ENCODE measurements at places on chromosomes 7 and 10. TPM values are rescaled to one million over a fixed set of nuclear protein-coding genes. Genes with fewer than 3 reads are reported as not detected.

DNA sequence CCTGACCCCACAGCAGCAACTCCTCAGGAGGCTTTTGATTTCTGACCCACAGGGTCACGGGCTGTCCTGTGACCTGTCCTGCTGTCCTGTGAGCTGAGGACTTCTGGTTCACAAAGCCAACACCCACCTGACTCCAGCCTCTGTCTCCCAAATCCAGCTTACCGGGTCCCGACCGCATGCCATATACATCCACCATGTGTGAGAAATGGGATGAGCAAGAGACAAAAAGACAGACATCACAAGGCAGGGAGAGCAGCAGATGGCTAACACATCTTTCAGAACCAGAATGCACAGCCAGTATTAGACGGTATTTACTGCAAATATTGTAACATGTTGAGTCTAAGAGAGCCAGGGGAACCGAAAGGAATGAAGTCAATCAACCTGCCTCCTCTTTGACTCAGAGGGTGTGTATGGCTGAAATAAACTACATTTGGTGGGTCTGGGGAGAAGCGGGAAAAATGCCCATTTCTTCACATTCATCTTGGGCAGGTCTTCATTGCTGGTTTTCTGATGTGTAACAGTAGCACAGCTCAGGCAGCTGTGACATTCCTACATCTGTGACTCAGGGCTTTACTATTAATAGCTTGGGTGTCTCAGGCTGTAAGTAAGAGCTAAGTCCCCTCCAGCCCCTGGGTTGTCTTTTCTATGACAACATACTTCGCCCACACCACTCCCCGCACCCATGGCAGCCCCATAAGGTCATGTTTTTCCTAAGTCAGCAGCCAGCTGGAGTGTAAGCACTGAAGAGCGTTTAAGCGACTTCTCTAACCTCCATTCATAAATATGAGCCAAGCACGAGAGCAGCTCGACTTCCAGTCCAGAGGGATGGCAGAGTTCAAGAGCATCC is 25.0 kb downstream of the ABLIM1 start:
- DNase-seq = no peak

DNA sequence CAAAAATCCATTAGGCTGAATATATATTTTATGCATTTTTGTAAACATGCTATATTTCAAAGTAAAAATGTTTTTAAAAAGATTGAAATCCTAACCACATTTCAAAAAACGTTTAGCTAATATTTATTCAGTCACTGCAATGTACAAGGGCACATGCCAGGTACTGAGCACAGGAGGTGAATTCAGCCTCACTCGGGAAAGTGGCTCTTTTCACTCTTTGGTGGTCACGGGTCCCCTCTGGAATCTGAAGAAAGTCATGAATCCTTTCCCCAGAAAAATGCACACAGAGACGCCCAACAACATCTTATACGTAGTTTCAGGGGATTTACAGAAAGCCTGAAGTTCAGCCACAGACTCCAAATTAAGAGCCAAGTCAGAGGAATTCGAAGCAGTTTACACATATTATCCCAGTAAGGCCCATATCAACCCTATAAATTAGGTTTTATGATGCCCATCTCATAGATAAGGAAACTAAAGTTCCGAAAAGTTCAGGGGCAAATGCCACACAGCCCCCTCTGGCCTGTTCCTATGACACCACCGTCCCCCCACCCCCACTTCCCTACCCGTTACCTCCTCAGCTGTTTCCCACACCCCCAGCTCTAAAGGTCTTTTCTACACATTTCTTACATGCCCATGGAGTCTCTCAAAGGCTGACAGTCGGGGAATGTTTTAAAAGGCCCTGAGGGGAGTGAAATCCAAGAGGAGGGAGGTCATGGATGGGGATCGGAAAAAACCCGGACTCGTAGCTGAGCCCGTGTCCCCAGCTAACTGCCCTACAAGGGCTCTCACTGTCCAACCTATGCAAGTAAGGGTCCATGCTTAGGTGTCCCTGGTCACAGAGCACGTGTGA is 9.6 kb upstream of the SVOPL start:
- no peak for DNase-seq

The C1QL3 gene
- 0.80 TPM for total RNA-seq

- no peak for DNase-seq
These were observed 275.8 kb upstream of the PPP2R2D start for GRCh38 chr10:131625041-131625440.

GRCh38 chr7:43752411-43752810 is 6.1 kb upstream of the BLVRA start:
- DNase-seq = no peak

GRCh38 chr10:50312464-50313437 is 61.4 kb upstream of the ASAH2 start:
- DNase-seq = no peak

Data from endothelial cell (in vitro differentiated cells).